SW 1271 (cell line): ENCODE measurements at places on chromosomes 16 and 17.

- DNase-seq, result no peak
Measured at GRCh38 chr17:27488231-27488630, 32.0 kb downstream of the KSR1 start.

DNA sequence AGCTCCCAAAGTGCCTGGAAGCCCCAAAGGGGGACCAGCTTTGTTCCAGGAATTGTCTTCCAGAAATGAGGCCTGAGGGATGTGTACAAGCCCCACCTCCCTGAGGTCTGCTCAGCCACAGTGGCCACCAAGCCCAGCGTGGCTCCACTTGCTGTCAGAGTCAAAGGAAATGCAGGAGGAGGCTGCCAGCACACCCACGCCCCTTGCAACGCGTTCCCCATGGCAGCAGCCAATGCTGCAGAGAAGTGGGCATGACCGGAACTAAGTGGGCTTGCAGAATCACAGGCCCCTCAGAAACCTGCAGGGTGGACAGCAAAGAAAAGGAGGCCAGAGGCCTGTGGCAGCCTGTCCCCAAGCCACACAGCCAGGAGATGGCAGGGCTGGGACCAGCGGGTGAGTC is 320.8 kb downstream of the FOXL1 start:
- DNase-seq, result no peak

DNA sequence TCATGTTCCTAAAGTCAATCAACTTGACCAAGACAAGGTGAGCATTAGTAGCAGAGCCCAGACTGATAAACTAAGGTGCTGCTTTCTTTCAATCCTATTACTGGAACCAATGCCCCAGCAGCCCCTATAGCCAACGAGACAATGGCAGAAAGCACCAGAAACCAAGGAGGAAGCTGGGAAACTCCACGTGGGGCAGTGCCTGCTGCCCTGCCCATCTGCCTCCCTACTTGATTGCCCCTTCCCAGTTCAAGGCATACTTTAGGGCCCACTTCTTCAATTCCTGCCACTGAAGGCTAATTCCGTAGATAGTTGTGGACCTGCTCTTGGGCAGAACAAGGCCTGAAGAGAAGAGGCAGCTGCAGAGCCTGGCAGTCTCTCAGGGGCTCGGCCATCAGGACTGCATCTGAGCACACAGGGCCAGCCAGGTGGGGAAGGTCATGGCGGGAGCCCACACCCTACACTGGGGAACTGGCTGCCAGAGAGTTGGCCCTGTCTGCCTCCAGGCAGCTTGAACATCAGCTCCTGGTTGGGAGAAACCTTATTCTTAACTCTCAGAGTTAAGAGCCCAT is 30.9 kb downstream of the WSB1 start:
- no peak for DNase-seq

- no peak for DNase-seq
Measured at GRCh38 chr17:8290043-8290442, 1.6 kb downstream of the RANGRF start.

GRCh38 chr16:80656711-80657150 is 115.9 kb downstream of the DYNLRB2 start:
- DNase-seq, result no peak

GRCh38 chr16:440627-441026 is 15.2 kb downstream of the RAB11FIP3 start:
- DNase-seq, result no peak

DNA sequence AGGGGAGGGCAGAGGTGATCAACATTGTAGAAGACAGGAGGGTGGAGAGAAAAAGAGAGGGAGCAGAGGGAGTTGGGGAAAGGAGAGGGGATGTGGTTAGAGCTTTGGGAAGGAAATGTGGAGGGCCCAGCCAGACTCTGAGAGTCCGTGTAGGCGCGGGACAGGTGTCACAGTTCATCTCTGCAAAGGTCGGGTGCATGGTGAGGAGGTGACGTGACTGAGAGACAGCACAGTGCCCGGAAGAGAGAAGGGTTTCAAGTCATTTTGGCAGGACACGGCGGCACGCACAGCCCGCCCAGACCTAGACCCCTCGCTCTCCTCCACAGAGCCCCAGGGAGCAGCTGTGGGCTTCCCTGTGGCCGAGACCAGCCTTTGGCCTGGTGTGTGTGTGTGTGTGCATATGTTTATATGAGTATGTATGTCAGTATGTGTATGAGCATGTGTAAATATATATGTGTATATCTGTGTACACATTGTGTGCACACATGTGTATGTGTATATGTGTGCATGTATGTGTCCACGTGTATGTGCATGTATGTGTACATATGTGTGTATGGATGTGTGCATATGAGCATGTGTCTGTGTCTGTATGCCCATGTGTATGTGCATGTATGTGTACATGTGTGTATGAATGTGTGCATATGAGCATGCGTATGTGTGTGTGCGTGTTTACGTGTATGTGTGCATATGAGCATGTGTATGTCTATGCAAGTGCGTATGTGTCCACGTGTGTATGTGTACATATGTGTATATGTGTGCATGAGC is 104.6 kb downstream of the SEC14L1 start:
- no peak for DNase-seq

DNA sequence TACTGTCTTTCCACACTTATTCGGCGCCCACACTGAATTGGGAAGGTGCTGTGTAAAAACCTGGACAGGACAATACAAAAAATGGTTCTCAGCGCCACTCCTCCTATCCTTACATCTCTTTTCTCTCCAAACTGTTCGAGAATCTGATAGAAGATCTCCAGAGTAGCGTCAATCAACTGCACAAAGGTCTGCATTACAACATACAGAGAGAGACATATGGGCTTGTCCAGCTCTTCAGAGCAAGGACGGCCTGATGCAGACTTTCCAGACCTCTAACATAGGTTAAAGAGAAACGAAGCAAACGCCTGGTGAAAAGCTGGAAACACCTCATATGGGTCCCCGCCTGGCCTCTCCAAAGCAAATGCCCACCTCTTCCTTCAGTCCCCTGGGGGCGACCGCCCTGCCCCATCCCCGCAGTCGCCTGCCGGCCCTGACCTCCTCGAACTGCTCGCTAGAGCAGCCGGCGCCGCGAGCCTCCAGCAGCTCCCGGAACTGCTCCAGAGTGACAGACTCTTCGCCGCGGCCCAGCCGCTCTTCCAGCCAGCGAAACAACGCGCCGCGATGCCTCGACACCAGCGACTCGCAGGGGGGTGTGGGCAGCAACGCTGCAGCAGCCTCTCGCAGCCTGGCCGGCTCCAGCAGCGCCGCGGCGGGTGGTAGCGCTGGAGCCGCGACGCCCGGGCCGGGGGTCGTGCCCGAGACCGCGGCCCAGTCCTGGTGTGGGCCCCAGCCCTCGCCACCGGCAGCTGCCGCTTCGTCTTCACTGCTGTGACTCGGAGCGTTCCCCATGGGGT is 526 bp downstream of the ZZEF1 start:
- no peak for DNase-seq

- DNase-seq, result peak; percentile 12
Measured at GRCh38 chr17:65220732-65221131, 83.6 kb downstream of the RGS9 start.

- DNase-seq, result no peak
Measured at GRCh38 chr17:31645351-31645750, 213.7 kb downstream of the COPRS start.

- no peak for DNase-seq
Measured at GRCh38 chr17:77473615-77474226, 333.0 kb downstream of the SEC14L1 start.
